ENCODE measurements at places on chromosomes 6 and 20.
A peak's percentile ranks its signal among the peaks of the same experiment; 100 is the strongest.

GRCh38 chr20:36645998-36646397 is at the start of gene SLA2:
Gene SLA2 (minus strand): TSS chr20:36646196. CDS start chr20:36641335, 4,861 bp downstream.
- DNase-seq, result no peak

GRCh38 chr6:34378470-34378869 is 14.0 kb downstream of the NUDT3 start:
- no peak for DNase-seq

GRCh38 chr20:35085477-35086225 is 7.0 kb downstream of the TRPC4AP start:
- DNase-seq, result no peak

- DNase-seq, result no peak
These were observed 104.9 kb downstream of the TFAP2C start for GRCh38 chr20:56733967-56734366.

- DNase-seq, result no peak
These were observed 554.7 kb upstream of the HS3ST5 start for GRCh38 chr6:114897536-114897935.

GRCh38 chr20:36481380-36482043 is 59.8 kb upstream of the MYL9 start:
- no peak for DNase-seq

- peak; percentile 79 for DNase-seq
These were observed 43.5 kb upstream of the NFATC2 start for GRCh38 chr20:51586005-51586440.
